Motor neuron (in vitro differentiated cells): ENCODE measurements at places on chromosomes 4 and X.

DNA sequence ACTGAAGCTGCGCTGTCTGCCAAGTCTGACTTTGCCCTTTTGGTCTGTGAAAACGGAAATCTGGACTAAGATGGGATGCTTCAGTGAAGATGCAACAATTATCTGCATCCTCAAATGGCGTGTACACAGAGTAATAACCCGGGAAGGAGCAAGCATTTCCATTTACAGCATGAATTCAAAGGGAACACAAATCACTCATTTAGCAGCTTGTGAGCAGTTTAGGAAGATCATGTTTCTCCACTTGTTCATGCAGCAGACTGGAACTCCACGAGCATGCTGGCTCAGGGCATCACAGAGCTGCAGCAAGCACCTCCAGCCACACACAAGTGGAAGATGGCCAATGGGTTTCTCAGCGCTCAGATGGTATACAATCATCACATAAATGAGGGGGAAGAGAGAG lies 175.5 kb downstream of the NLGN4X start:
- ATAC-seq, result peak; percentile 76

DNA sequence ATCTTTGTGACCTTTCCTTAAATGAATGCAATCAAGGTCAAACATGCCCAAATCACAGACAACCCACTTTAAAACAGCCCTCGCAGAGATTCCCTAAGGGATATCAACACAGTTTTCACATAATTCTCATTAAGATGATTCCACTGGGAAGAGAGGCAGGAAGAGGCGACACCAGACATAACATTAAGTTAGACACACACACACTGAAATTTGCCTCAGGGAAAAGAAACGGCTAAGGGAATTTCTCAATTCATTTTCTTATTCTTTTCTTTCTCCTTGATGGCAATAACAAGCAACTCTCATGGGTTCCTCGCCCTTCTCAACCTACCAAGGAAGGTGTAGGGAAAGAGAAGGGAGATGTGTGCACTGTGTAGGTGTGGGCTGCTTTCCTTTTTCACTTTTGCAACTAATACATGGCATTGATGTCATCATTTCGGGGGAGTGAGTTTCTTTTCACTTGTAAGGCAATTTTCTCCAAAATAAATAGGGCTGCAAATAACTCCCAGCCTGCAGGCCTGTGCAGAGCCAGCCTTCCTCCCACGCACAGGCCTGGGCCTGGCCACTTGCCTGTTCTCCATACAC lies 41.4 kb downstream of the SOD3 start:
- ATAC-seq, result no peak

- ATAC-seq, result no peak
These were observed 824.5 kb upstream of the DIAPH2 start for GRCh38 chrX:95860127-95860526.

GRCh38 chrX:17032351-17032750 lies 85.9 kb downstream of the REPS2 start:
- no peak for ATAC-seq

DNA sequence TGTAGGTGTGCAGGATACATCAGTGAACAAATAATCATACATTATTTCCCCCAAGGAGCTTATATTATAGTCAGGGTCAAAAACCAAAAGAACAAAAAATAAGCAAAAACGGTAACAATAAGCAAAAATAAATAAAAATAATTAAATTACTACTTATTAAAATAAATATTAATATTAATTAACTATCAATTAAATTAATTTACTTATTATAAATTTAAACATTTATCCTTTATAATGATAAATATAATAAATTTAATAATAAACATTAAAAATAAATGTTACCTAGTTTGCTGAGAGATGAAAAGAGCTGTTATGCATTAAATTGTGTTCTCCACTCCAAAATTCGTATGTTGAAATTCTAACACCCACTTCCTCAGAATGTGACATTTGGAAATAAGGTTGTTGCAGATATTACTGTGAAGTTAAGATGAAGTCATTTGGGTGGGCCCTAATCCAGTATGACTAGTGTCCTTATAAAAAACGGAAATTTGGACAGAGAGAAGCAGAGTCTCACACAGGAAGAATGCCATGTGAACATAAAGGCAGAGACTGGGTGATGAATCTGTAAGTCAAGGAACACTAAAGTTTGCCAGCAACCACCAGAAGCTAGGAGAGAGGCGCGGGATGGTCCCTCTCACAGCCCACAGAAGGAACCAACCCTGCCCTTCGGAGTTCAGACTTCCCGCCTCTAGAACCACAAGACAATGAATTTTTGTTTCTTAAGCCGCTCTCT lies 67.2 kb upstream of the IBSP start:
- no peak for ATAC-seq

GRCh38 chrX:107374132-107374531 lies 75.3 kb upstream of the FRMPD3 start:
- ATAC-seq, result no peak

DNA sequence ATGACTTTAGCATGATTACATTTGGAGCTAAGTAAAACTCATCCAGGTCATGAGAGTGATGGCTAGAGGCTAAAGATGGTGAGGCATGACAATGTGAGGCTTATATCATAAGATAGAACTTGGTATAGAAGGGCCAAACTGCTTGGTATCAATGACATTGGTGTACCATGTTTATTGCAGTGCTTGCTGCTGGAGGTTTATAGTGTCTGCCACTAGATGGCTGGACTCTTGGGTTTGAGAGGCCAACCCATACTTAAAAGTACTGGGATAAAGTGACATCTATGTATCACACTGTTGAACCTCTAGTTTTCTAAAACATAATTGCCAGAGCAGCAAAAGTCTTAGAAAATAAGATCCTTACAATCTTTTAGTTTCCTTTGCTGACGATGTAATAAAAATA lies 83.0 kb upstream of the TACR3 start:
- ATAC-seq, result no peak

GRCh38 chr4:68987007-68987406 lies 35.4 kb upstream of the UGT2A3 start:
- no peak for ATAC-seq

DNA sequence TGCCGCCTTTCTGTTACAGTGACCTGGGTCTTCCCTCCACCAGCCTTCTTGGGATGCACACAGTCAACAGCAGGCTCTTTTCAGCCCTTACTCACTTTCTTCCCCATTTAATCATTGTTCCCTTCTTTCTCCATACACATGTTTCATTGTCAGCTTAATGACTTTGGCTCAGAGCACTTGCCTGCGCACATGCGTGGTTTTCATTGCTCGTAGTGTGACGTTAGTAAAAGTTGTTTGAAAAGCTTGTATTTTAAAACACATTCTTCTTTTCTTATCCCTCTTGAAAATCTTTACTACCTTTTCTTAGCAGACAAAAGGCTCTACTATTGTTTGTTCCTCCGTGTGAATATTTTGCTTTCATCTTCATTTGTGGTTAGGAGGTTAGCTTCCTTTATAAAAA lies 19.7 kb upstream of the SCOC start:
- peak; percentile 36 for ATAC-seq

- no peak for ATAC-seq
These were observed 6.1 kb downstream of the GPR82 start for GRCh38 chrX:41730081-41730480.

- no peak for ATAC-seq
These were observed 165.7 kb downstream of the SOWAHB start for GRCh38 chr4:76732246-76732645.

DNA sequence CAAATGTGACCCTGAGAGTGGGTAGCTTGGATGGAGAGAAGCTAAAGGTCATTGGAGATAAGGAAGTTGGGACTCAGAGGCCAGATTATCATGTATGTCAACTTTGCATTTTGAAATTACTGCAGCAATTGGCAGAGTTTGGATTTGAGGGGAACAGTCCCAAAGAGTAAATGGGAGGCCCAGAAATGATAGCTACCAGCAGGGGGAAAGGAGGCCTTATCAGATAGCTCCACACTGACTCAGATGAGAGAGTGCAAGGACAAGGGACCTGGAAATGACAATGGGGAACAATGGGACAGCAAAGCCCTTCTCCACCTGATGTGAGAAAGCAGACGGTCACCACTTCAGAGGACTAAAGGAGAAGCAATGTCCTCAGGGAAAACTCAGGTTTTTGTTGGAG lies 201.5 kb upstream of the JADE1 start:
- no peak for ATAC-seq

DNA sequence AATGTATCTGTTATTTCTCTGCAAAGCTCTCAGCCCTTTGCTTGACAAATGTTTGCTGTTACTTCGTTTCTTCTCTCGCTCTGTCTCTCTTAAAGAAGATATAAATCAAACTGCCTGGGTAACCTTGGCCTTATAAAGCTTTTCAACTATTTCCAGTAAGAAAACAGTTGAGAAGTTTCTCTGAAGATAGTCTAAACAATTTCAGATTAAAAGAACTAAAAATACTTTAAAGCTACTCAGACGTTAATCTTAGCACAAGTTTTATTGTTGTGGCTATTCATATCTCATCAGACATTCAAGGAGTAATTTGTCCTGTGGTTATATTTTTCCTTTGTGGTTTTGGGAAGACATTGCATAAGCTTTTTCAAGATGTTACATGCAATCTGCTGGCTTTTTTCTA lies 22.6 kb downstream of the HOPX start:
- ATAC-seq, result no peak

GRCh38 chr4:134078230-134078914 lies 123.2 kb downstream of the PABPC4L start:
- ATAC-seq, result no peak

DNA sequence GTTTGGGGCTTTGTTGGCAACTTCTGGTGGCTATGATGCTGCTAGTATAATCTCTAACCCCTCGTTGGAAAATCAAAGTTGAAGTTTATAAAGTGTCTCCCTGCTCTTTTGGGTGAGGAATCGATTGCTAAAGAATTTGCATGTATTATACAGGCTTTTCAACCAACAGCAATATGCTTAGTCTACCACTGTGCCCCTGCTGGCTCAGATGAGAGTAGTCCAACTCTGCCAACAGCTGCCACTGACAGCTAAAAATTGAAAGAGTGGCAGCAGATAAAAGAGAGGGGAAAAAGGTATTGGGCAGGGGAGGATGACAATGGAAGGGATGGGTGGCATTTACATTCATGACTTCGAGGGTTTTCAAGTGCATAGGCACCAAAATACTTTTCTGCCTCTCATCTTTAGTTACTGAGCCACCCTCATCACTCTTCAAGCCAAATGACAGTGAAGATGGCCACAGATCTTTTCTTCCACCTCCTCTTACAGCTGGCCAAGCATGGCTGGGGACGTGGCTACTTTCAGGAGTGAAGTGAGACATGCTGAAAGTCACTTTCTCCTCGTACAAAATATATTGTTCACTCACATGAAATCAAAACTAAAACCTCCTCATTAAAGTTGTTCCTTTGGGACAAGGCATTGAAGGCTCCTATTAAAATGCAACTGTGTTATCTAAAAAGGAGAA lies 2.7 kb upstream of the GRIA3 start:
- no peak for ATAC-seq

DNA sequence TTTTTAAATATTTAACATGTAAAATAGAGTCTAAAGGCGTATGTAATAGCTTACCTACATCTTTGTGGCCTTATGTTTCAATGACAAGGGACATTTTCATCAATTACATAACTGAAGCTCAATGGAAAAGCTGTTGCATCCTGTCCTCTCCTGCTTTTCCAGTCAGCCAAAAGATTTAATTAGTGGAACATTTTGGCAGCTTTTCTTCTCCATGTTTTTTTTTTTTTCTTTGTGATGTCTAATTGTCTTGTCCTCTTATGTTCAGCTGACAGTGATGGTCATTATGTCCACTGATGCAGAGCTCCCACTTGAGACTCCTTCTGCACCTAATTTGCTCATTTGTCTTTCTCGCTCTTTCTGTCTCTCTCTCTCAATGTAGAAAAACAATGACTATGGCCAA lies 422.2 kb downstream of the GABRG1 start:
- ATAC-seq, result no peak
